Activated CD4-positive, alpha-beta T cell treated with anti-CD3 and anti-CD28 coated beads, Interleukin-2, amount 10 ng/mL, durations not matched to agents 7 days and 5 days (primary cell): ENCODE measurements at places on chromosomes 1 and 21.

DNA sequence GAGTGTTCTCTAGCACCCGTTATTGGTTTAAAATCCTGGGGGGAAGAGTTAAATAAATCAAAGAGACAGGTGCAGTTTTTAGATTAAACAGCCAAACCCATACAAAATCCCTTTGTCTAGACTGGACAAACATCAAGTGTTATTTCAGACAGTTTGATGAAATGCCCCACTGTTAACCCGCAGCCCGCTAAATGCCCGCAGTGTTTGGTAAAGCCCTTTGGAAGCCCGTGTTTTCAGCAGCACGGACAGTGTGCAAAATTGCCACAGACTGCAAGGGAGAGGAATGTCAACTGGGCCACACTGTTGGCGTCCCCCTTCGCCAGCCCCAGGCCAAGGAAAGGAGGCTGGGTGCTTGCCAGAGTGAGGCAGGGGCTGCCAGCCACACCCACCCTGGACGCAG, 26.6 kb downstream of the AJAP1 start:
- DNase-seq, result no peak

DNA sequence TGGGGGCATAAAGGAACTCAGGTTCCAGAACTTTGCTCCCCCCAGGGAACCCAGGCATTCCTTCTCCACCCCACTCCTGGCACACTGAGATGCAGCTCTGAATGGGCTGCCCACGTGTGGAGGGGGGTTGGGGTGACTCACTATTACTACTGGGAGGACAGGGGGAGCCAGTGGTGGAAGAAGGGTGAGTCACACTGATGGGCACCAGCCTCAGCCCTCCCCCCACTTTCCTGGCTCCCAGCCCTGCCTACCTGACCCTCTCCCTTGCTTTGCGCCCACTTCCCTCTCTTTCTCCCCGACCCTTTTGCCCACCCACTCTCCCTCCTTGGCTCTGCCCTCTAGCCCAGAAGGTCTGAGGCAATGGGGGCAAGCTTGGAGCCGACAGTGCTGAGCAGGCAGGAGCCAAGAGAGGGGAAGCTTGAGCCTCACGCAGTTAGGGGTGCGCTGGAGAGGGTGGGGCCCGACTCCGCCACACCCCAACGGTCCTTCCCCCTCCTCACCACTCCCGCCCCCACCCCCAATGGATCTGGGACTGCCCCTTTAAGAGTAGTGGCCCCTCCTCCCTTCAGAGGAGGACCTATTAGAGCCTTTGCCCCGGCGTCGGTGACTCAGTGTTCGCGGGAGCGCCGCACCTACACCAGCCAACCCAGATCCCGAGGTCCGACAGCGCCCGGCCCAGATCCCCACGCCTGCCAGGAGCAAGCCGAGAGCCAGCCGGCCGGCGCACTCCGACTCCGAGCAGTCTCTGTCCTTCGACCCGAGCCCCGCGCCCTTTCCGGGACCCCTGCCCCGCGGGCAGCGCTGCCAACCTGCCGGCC, at the start of gene LMNA:
Gene LMNA (plus strand): TSS at position 611 of the 818 bp plus-strand sequence. CDS start 208 bp downstream, outside the sequence.
- peak; percentile 63 for DNase-seq

DNA sequence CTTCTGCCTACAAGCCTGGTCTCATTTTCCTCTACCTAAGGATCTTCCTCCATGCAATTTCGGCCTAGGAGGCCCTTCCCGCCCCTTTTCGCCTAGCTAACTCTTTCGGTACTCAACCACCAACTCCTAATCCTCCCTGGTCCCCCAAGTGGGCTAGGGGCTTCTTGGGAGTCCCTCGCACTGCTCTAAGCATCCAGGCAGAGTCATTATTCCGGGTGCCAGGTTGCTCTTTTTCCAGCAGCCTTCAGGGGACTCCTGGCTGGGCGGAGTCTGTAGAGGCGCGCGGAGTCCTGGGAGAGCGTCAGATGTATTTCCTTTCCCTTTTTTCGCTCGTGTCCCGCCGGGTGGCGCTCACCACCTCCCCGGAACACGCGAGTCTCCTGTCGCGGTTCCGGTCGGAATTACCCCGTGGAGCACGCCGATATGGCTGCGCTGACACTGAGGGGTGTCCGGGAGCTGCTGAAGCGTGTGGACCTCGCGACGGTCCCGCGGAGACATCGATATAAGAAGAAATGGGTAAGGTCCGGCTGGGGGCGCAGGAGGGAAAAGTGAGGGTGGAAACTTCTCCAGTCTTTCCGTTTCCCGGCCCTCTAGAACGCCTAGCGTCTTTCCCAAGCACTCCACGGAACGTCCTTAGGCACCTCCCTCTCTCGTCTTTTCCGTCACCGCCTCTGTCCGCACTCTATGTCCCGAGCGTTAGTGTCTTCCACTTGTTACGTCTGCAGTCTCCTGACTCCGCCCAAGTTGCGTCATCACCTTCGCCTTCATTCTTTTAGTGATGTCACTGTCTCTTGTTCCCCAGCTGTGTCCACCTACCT, at the start of gene NSUN4:
Gene NSUN4 (plus strand): TSS at position 404 of the 818 bp plus-strand sequence. CDS start 20 bp downstream, at position 424.
- DNase-seq, result peak; percentile 89

GRCh38 chr1:204977318-204977717, 65.7 kb upstream of the CNTN2 start:
- DNase-seq, result no peak

- no peak for DNase-seq
These were observed 30.6 kb downstream of the QSOX1 start for GRCh38 chr1:180185281-180185680.
